Thoracic aorta (tissue), 2 donors: ENCODE measurements at places on chromosomes 11 and 22. TPM values are rescaled to one million over a fixed set of nuclear protein-coding genes. Genes with fewer than 3 reads are reported as not detected.

Gene B4GALNT4
- total RNA-seq: 3.7 TPM

- no peak for DNase-seq
Observed at GRCh38 chr11:95796501-95796900, 6.2 kb downstream of the CEP57 start.

DNA sequence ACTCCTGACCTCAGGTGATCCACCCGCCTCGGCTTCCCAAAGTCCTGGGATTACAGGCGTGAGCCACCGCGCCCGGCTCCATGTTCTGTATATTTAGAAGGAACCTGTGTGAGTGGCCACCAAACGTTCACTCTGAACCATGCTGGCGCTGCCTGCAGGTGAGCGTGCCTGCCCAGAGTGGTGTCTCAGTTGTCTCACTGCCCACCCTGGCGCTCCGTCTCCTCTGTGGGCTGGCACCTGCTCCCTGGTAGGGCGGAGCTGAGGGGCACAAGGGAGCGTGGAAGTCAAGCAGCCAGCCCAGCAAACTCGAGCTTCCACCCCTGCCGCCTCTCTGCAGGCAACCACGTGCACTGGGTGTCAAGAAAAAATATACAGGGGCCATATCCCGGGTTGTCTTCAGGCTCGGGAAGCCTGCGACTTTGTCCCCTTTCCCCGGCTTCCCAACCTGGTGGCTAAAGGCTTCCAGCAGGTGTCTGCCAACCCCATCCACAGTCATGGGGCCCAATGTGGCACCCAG lies 16.7 kb downstream of the TXN2 start:
- DNase-seq: no peak

Gene ACP2
- total RNA-seq: 59.7 TPM

Gene OR2AT4
- not detected for total RNA-seq

DNA sequence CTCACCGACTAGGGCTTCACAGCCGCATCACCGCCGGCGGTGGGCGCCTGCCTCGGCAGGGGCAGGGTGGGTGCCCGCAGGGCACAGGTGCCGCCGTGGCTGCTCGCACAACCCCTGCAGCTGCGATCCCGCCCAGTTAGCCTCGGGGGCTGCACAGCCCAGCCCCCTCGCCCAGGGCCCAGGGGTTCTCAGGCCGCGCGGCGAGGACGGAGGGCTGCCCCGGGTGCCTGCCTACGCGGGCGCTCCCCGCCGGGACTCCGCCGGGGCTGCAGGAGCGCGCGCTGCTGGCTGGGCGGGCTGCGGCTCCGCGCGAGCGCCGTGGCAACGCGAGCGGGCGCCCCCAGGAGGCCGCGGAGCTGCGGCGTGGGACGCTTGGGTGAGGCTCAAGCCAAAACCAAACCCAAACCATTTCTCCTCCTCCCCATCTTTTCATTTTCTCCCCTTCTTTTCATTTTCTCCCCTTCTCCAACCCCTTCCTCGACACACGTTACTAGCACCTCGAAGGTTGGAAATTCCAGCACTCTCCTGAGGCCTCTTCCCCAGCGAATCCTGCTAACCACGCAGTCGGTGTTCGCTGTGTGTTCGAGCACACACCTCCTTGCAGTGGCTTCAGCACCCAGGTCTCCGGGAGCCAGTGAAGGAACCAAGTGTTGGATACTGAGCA lies at the start of gene MICAL3:
MICAL3 (minus strand) TSS at position 286 of the 664 bp plus-strand sequence. CDS start 117,749 bp downstream, outside the sequence.
- DNase-seq: no peak

GRCh38 chr22:16810188-16810802 lies 14.9 kb downstream of the XKR3 start:
- DNase-seq: no peak

DNA sequence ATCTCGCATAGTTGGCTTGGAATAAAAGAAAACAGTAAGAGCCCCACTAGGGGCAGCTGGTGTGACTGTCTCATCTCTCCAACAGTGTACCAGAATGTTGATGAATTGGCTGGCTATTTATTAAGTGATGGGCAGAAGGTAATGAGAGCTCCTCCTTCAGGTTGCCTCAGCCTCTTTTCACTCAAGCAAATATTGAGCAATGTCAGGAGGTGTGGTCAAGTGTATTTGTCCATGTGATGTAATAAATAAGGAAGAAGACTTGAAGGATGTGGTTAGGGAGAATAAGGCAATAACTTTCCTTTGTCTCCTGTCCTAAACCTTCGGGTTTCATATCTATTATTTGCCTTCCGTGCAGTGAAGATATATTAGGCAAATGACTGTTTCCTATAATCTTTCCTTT lies at the start of gene TCN1:
TCN1 (minus strand) TSS at position 91 of the 400 bp plus-strand sequence; CDS start at position 74, 17 bp downstream.
- DNase-seq: no peak

GRCh38 chr11:75477614-75477935 lies 44.6 kb upstream of the KLHL35 start:
- DNase-seq: no peak

Gene KCNJ11
- 2.5 TPM for total RNA-seq

DNA sequence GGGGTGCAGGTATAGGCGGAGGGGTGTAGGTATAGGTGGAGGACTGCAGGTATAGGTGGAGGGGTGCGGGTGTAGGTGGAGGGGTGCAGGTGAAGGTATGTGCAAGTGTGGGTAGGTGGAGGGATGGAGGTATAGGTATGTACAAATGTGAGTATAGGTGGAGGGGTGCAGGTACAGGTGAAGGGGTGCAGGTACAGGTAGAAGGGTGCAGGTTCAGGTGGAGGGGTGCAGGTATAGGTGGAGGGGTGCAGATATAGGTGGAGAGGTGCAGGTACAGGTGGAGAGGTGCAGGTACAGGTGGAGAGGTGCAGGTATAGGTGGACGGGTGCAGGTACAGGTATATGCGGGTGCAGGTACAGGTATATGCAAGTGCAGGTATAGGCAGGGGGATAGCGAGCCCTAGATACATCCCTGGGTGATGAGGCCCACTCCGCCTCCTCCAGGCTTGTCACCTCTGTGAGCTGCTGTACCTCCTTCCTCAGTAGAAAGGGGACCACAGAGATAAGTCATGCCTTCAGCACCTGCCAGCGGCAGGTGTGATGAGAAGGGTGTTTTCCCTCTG lies 17.2 kb downstream of the LINC01488 start:
- DNase-seq: no peak

GRCh38 chr11:27367881-27368280 lies 4.9 kb upstream of the CCDC34 start:
- no peak for DNase-seq

GRCh38 chr22:36587289-36588154 lies 58.6 kb upstream of the EIF3D start:
- no peak for DNase-seq

- DNase-seq: no peak
Observed at GRCh38 chr11:75380716-75381420, 18.4 kb upstream of the RPS3 start.

DNA sequence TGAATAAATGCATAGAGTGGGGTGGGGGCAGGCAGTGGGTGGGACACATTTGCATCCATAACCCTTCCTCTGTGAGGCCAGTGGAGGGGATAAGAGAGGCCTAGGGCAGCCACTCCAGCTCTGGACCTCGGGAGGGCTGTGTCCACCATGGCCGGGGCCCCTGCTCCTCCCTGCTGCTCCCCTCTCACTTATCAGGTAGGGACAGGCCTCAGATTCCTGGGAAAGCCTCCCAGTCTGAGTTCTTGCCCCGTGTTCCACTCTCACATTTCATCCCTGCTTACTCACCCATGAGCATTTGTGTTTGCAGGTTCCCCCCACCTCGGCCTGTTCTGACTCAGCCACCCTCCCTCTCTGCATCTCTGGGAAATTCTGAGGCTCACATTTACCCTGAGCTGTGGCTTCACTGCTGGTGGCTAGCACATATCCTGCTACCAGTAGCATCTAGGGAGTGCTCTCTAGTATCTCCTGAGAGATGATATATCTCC lies 128.7 kb upstream of the TOP3B start:
- no peak for DNase-seq
